Breast epithelium (tissue), 4 donors: ENCODE measurements at places on chromosomes 6 and 20. TPM values are rescaled to one million over a fixed set of nuclear protein-coding genes. Genes with fewer than 3 reads are reported as not detected.

Gene FAM217A
- not detected for total RNA-seq

Gene SLC26A8
- total RNA-seq: not detected

Gene MATN4
- total RNA-seq: 0.33 TPM

Gene BEND6
- total RNA-seq: 1.0 TPM

Gene SPATA25
- total RNA-seq: 3.7 TPM

Gene GHRH
- not detected for total RNA-seq

Gene RAET1G
- not detected for total RNA-seq

Gene ENPP5
- 13.8 TPM for total RNA-seq

Gene RAET1L
- total RNA-seq: not detected

Gene SYCP2
- total RNA-seq: 4.5 TPM

Gene KCNQ2
- not detected for total RNA-seq

Gene GSTA3
- total RNA-seq: not detected

Gene ARMC12
- 0.33 TPM for total RNA-seq

Gene C20orf96
- 9.2 TPM for total RNA-seq

Gene BPIFB1
- total RNA-seq: 1.0 TPM

Gene PROCR
- total RNA-seq: 34.1 TPM

GRCh38 chr6:23003671-23004467, 434.5 kb downstream of the HDGFL1 start:
- DNase-seq: peak; percentile 28

- DNase-seq: no peak
Observed at GRCh38 chr20:58590679-58591473, 60.2 kb upstream of the STX16 start.

DNA sequence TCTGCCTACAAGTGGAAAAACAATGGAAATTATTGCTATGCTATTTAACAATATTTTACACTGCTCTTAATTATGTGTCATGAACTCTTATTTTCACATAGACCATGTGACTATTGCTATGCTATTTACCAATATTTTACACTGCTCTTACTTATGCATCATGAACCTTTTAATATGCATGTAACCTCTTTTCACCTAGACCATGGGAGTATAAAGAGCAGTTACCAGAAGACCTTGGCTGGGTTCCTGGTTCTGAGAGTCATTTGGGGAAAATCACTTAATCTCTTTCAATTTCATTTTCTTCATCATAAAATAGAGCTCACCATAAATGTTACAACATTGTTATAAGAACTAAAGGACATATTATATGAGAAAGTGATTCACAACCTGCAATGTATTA, 223.8 kb upstream of the RNF217 start:
- DNase-seq: no peak

GRCh38 chr6:38482466-38482865, 157.3 kb downstream of the BTBD9 start:
- no peak for DNase-seq

GRCh38 chr6:75788894-75789293, 39.9 kb downstream of the MYO6 start:
- no peak for DNase-seq

GRCh38 chr6:122657601-122658000, 47.4 kb downstream of the PKIB start:
- no peak for DNase-seq

DNA sequence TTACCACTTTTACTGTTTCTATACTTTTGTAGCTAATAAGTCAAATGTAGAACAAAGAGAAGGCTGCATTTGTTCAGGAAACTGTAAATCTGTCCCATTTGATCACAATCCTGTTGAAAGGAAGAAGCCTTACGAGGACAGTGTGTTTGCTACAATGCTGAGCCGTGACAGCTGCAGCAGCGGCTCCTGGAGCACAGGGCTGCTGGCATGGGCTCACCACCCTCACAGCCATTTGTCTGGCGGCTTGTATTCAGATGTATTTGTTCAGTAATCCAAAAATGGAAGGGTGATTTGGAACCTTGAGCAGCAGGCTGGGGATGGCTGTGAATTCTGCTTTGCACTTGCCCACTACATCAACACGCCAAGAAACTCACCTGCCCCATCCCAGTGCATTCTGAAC, 5.7 kb downstream of the TUBB2A start:
- DNase-seq: no peak

GRCh38 chr6:47234266-47234933, 75.3 kb downstream of the TNFRSF21 start:
- no peak for DNase-seq

GRCh38 chr6:53281518-53282215, 67.1 kb downstream of the ELOVL5 start:
- DNase-seq: peak; percentile 28

- no peak for DNase-seq
Observed at GRCh38 chr6:161038229-161039031, 46.9 kb downstream of the MAP3K4 start.

GRCh38 chr6:129605967-129606366, 104.0 kb downstream of the ARHGAP18 start:
- DNase-seq: no peak

GRCh38 chr6:23106951-23107350, 537.6 kb downstream of the HDGFL1 start:
- DNase-seq: no peak

GRCh38 chr6:105835373-105835772, 250.8 kb upstream of the PRDM1 start:
- no peak for DNase-seq

DNA sequence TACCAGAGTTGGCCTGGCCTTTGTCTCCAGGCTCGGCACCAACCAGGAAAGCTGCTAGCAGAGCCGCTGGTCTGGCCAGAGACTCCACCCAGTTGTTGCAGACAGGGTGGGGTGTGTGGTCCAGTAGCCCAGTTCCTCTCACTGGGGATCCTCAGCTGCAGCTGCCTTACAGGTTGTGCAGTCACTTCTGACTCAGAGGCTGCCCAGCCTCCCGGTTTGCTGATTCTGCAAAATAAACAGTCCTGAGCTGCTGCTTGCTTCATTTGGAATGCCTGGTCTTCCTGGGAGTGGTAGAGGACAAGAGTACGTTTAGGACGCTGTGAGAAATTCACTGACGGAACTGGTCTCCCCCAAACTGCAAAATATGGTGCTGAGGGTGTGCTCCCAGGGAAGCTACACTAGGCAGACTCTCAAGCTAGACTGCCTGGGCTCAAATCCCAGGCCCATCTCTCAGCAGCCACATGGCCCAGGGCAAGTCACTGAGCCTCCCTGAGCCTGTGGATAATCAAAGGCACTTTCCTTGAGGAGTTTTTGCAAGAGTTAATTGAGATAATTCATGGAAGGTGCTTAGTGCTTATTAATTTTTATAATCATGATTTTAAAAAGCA, 246.1 kb downstream of the TFAP2C start:
- no peak for DNase-seq

DNA sequence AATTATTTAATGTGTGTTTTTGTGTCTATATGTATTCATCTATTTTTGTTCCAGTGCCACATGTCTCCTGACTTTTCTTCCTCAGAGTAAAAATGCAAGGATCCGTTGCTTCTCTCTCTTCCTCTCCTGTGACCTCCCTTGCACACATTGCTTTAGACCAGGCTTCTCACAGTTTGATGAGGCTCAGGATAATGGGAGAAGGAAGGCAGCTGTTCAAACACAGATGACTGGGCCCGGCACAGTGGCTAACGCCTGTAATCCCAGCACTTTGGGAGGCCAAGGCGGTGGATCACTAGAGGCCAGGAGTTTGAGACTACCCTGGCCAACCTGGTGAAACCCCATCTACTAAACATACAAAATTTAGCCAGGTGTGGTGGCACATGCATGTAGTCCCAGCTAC, 241.9 kb downstream of the SAMD5 start:
- DNase-seq: no peak

- DNase-seq: no peak
Observed at GRCh38 chr6:80792151-80792550, 685.7 kb downstream of the BCKDHB start.

- no peak for DNase-seq
Observed at GRCh38 chr6:134676307-134677281, 273.3 kb downstream of the ALDH8A1 start.

GRCh38 chr6:12751694-12752325, 35.2 kb downstream of the PHACTR1 start:
- DNase-seq: peak; percentile 62

- DNase-seq: peak; percentile 95
Observed at GRCh38 chr20:51456511-51457509, 85.7 kb downstream of the NFATC2 start.

- DNase-seq: no peak
Observed at GRCh38 chr6:35581633-35582032, 68.9 kb upstream of the TULP1 start.

DNA sequence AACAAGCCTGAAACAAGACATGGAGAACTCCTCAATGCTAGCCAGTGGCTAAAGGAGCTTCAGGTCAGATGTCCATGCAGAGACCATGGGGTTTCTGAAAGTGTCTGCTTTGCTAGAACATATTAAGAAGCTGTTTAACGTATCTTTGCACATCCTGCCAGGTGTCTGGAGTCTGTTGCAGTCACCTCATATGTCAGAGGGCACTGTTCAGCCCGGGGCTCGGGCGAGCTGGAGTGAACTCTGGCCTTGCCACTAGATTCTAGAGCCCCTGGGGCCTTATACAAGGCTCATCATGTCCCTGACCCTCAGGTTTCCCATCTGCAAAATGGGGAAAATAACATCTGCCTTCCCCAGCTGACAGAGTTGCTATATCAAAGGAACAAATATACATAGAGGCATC, 59.0 kb downstream of the PRDM1 start:
- no peak for DNase-seq

DNA sequence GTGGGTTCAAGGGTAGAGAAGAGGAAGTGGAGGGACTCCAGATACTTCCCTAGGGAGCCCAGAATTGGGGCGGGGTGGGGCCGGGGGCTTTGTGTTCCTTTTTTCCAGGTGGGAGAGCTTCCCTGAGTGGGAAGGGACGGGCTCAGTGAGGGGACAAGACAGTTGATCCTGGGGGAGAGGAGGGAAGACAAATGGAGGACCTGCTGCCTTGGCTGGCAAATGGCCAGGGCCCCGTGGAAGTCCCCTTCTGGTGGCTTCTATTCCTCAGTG, 2.6 kb downstream of the CTSZ start:
- DNase-seq: peak; percentile 48

DNA sequence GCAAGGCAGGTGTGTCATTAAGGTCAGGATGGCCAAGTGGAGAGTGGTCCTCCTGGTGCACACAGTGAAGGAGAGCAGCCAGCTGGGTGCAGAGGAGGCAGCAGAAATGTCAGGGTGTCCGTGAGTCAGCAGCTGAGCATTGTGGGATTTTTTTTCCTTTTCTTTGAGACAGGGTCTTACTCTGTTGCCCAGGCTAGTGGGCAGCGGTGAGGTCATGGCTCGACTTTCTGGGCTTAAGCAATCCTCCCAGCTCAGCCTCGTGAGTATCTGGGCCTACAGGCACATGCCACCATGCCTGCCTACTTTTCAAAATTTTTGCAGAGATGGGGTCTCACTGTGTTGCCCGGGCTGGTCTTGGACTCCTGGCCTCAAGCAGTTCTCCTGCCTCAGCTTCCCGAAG, 16.0 kb downstream of the ARID1B start:
- no peak for DNase-seq

DNA sequence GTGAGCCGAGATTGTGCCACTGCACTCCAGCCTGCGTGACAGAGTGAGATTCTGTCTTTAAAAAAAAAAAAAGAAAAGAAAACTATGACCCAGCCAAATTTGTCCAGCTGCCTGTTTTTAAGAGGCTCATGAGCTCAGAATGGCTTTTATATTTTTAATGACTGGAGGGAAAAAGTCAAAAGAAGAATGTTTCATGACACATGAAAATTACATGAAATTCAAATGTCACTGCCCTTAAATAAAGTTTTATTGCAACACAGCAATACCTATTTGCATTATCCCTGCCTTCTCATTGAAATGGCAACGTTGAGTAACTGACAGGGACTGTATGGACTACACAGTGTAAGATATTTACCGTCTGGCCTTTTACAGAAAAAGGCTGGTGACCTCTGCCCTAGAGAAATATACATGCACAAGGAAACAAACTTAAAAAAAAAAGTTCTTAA, 11.4 kb downstream of the SENP6 start:
- DNase-seq: no peak
